Hypothalamus (tissue), 51 donors: ENCODE measurements at places on chromosomes 4 and X.

DNA sequence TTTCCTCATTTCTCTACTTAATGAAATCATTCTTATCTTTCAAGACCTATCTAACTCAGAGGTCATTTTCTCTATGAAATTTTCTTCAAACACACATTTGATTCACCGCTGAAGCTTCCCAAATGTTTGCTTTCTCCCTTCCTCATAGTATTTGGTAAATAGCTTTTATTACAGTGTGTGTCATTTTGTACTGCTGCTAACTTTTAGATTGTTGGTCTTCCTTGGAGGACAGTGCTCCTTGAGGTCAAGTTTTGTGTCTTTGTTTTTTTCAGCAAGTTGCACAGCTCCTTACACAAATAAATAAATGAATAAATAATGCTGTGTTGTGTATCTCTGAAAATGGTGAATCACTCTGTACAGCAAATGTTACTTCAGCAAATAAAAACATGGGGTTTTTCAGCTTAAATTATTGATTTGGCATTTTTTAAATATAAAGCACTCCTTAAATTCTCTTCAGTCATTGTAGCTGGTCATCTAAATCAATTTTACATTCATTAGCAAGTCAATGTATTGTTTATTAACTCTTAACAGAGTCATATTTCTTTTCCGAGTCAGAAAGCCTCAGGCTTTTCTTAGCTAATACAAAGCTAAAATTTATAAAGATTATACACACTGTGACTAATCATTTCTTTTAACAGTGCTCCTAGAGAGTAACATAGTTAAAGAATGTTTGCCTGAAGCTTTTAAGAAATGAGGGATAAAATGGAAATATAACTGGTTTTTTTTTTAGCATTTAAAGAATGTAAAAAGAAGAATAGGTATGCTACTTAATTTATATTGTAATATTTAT, 30.1 kb upstream of the MAD2L1 start:
- DNase-seq: no peak

DNA sequence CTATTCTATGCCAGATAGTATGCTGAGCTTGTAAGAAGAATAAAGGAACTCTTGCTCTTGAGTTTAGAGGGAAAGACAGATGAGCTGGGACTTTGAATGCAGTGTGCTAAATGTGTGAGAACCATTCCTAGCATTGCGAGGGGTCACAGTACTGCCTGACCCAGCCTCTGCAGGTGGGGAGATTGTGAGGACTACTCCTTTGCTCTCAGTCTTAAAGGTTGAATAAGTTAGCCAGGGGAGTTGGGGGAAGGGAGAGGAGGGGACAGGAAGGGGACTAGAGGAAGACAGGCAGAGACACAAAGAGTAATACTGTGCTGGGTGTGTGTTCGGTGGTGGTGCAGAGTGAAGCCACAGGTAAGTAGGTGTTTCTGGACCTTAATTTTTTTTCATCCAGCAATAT, 41.7 kb downstream of the DCUN1D4 start:
- no peak for DNase-seq

DNA sequence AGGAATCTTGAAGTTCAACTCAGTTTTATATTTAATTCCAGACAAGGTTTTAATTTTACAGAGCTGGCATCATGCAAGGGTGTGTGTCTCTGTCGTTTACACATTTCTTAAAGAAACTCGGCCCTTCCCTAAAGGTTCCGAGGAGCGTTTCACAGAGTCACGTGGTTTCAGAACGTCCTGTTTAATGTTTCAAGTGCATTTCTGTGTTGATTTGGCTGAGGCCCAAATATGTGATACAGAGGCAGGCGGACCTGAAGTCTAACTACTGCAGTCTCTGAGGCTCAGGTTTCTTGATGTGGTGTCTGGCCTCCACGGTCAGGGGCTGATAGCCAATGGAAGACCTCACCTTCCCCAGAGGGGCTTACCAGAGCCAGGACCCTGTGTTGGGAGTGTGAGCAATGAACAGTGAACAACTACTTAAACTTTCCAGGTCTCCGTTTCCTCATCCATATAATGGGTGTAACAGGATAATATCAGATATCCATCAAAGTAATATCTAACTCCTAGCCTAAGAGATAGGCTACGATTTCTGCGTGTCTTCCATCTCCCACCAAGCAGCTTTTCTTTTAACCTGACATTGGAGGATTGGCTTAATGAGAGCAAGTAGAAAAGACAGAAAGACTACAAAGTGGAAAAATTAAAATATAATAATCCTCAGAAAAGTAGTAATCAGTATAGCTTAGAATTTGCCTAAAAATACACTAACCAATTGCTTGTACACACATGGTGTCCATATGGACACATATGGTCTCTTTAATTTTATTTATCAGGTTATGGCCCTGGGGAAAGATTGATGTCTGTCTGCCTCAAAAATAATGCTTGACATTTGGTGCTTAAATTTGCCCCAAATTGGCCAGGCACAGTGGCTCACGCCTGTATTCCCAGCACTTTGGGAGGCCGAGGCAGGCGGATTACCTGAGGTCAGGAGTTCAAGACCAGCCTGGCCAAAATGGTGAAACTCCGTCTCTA, 50.0 kb upstream of the TRIM2 start:
- DNase-seq: no peak

- DNase-seq: no peak
Observed at GRCh38 chrX:13000301-13000811, 25.4 kb downstream of the TMSB4X start.

DNA sequence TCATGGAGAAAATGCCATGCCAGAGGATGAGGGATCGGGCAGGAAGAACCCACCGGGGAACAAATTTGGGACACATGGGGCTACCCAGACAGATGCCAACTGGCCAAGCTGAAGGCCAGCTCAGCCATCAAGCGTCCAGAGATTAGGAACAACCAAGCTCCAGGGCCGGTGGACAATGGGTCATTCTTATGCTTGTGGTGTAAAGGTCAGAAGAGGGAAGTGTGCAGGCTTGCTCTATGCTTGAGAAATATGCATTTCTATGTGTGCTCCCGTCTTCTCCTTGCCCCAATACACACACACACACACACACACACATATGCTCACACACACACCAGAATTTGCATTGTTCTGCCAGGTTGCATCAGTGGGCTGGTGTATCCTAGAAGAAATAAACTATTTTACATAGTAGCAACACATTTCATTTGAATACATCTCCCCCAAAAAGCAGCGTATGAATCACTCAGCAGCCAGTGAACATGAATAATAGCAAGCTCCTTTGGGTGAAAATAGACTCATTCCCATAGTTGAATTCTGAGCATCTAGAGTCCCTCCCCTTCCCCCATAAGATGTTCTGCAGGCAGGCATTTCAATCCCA, 201.9 kb upstream of the PPARGC1A start:
- DNase-seq: no peak

GRCh38 chr4:113869743-113870375, 108.3 kb upstream of the CAMK2D start:
- no peak for DNase-seq

- DNase-seq: no peak
Observed at GRCh38 chrX:38262715-38263620, 42.3 kb upstream of the SRPX start.

DNA sequence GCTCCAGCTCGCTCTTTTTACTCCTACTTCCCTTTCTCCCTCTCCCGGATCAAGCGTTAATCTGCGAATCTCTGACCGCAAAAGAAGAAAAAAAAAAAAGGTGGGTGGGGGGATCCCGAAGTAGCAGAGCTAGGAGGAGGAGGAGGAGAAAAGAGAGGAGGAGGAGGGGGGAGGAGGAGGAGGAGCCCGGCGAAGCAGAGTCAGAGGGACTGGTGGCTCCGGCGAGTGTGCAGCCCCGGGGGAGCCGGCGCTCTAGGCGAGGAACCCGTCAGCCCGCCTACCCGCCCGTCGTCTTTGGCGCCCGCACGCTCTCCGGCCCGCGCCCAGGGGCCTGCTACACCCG, at the start of gene NHSL2:
TSS of gene NHSL2 (plus strand) at position 203 of the 343 bp plus-strand sequence.
- DNase-seq: no peak

GRCh38 chr4:3880615-3881120, 114.5 kb downstream of the ADRA2C start:
- peak; percentile 22 for DNase-seq

DNA sequence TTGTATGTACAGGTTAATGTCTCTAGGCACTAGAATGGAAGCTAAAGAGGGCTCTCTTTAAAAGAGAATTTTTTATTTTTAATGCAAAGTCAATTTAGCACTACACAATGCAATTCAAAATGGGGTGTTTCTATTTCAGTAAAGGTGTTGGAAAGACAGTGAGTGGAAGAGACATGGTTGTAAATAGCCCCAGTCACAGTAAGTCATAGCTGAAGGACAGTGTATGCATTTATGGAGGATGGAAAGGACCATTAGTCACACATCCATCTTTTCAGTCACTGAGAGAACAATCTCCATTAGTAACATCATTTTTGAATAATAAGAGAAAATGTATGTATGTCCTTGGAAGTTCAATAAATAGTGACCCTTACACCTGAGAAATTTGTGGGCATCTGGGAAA, 148.0 kb downstream of the PDHA2 start:
- no peak for DNase-seq

DNA sequence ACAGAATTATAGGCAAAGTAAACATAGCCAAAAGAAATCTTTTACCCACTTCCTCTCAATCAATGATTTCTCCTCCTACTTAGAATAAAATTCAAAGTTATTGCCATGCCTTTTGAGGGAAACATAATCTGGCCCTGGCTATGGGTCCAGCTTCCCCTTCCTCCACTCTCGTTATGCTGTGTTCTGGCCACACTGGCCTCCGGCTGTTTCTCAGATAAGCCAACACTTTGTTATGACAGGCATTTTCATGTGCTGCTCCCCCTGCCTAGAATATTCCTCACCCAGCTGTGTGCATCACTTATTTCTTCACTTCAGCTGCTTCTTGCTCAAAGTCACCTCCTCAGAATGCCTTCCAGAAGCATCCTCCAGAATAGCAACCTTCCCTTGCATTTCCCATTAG, 386.6 kb upstream of the AADAT start:
- DNase-seq: no peak

DNA sequence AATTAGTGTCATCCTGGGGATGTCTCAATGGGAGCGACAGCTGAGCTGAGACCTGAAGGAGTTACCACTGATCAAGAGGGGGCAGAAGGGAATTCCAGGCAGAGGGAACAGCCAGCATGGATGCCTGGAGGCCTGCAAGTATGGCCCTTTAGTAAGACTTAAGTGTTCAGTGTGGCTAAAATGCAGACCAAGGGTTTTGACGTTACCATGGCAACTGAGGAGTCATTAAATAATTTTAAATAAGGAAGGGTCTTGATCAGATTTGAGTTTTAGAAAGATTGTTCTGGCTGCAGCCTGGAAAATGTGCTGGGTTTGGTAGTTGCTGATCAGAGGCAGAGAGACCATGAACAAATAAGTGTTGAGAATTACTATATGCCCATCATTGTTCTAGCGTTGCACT, 285.5 kb downstream of the USP46 start:
- no peak for DNase-seq

GRCh38 chr4:70997036-70997435, 3.6 kb downstream of the DCK start:
- DNase-seq: no peak

GRCh38 chr4:20895208-20895607, 194.9 kb downstream of the PACRGL start:
- no peak for DNase-seq

DNA sequence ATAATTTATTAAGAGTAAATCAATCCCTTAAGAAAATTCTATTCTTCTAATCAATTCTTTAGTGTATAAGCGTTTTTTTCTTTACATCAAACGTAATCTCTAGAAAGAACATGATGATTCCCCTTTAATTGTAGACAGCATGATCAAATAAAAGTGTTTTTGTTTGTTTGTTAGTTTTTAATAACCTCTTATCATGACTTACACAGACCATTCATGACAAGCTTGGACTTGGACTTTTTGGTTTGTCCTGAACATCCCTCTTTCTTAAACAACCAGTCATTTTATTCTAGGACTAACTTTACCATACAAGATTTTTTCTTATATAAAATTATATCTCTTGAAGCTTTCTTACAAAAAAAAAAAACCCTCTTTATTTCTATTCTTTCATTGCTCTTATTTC, 344.6 kb upstream of the SPOCK3 start:
- DNase-seq: no peak

GRCh38 chr4:155304375-155304774, 72.4 kb downstream of the MAP9 start:
- no peak for DNase-seq

- DNase-seq: no peak
Observed at GRCh38 chr4:3330707-3331106, 37.9 kb downstream of the RGS12 start.

DNA sequence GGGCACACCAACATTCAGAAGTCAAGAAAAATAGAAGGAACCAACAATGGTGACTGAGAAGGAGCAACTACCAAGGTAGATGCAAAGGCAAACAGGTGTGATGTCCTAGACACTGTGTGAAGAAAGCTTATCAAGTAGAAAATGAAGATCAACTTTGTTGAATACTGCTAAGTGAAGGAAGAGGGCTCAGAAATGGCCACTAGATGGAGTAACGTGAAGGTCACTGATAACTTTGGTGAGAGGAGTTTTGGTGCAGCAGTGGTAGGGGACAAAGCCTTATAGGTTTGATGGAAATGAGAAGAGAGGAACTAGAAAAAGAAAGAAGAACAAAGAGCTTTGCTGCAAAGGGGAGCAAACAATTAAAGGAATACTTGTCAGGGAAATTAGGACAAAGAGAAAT, 23.5 kb downstream of the OTC start:
- DNase-seq: no peak

DNA sequence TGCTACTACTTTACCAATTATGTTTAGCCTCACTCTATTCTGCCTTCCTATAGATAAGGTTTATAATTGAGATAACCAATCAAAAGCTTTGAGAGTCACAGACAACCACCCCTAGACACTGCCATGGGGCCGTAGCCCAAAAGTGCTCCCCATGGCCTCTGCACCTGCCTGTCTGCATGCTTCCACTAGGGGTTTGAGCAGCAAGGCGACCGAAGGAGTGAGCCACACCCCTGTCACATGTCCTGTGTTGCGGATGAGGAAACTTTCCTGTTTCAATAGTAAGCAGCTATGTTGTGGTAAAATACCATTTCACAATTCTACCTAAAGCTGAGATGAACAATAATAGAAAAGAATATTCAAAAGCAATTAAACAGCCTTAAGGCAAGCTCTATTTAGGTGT, 856.0 kb upstream of the FRG1 start:
- DNase-seq: no peak

GRCh38 chr4:106704253-106704870, 331.8 kb downstream of the DKK2 start:
- no peak for DNase-seq
